ENCODE measurements at places on chromosomes 11 and 22. TPM values are rescaled to one million over a fixed set of nuclear protein-coding genes. Genes with fewer than 3 reads are reported as not detected.

DNA sequence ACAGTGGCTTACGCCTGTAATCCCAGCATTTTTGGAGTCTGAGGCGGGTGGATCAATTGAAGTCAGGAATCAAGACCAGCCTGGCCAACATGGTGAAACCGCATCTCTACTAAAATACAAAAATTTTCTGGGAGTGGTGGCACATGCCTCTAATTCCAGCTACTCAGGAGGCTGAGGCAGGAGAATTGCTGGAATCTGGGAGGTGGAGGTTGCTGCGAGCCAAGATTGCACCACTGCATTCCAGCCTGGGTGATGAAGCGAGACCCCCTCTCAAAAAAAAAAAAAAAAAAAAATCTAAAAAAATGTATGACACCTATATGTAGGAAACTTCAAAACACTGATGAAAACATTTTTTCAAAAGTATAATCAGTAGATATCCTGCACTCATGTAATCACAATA, 242.7 kb upstream of the CHORDC1 start:
- no peak for DNase-seq

GRCh38 chr11:109902764-109903433, 190.3 kb upstream of the ZC3H12C start:
- DNase-seq: no peak

CHRDL2 gene
- 3.6 TPM for total RNA-seq

GRCh38 chr22:30294066-30294465, 4.8 kb upstream of the CASTOR1 start:
- no peak for DNase-seq

WT1 gene
- 0.69 TPM for total RNA-seq

- no peak for DNase-seq
Observed at GRCh38 chr11:60280412-60280811, at the start of gene MS4A4A. Gene MS4A4A (plus strand): TSS chr11:60280666. CDS start chr11:60280676, 10 bp downstream.

DNA sequence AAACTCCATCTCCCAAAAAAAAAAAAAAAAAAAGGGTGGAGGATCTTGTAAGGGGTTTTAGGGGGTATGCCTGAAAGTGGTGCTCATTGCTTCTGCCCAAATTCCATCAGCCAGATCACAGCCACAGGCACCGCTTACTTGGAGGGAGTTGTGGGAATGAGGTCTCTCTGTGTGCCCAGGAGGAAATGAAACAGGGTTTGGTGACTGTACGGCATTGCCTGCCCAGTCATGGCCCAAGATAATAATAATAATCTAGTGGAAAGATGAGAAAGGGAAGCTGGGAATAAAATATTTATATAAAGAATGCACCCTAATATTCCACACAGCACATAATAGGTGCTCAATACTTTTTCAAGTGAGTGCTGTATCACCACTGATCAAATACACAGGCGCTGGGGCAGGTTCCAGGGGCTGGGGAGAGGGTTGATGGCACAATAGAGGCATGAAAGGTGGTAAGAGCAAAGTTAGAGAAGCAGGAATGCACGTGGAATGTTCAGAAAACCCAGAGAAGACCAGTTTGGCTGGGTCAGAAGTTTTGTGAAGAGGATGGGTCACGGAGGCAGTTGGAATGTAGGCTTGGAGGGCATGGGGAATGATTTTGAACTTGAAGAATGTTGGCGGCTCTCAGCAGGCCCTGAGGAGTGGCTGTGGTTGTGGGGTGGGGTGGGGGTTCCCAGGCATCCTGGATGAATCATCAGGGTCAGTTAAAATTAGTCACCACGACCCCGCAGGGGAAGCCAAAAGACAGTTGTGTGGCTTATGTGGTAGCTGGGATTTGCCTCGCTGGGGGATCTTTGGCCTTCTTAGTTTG, 12.5 kb upstream of the MB start:
- peak; percentile 38 for DNase-seq

- no peak for DNase-seq
Observed at GRCh38 chr11:118064956-118065355, 11.9 kb upstream of the TMPRSS4 start.

DNA sequence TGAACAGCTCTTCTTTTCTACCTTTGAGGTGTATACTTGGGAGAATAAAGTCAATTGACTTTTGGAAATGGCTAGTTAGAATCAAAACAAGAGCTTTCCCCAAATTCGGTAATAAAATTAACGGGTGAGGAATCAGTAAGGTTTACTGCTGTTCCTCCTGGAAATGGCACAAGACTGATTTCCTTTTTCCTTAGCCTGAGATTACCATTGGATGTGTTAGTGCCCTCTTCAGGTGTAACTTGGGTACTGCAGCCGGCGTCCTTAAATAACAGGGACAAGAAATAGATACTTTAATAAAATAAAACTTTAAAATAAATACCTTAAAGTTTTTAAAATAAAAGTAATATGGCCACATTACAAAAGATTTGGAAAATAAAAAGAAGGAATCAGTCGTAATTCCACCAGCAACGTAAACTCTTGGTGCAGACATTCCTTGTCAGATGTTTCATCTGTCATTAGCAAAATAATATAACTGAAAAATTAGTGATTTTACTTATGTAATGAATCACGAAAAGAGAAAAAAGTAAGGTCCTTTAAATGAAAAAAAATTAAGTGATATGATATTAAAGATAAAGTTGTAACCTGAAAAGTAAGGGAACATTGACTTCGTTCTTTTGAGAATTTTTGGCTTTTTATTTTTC, 29.7 kb downstream of the ZFTA start:
- DNase-seq: peak; percentile 73

P2RY2 gene
- not detected for total RNA-seq

DNA sequence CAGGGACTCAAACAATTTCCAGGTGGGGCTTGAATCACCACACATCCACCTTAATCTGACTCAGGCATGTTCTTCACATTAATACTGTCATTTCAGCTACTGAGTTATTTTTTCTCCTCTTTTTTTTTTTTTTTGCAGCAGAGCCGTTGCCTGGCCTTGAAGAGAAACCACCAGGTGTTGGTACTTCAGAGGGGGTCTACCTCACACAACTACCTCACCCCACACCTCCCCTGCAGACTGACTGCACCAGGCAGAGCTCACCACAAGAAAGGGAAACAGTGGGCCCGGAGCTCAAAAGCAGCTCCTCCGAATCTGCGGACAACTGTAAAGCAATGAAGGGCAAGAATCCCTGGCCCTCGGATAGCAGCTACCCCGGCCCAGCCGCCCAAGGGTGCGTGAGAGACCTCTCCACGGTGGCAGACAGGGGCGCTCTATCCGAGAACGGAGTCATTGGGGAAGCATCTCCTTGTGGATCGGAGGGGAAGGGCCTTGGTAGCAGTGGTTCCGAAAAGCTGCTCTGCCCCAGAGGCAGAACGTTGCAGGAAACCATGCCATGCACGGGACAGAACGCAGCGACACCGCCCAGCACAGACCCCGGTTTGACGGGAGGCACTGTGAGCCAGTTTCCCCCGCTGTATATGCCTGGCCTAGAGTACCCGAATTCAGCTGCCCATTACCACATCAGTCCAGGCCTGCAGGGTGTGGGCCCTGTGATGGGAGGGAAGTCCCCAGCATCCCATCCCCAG, 15.1 kb upstream of the SLC25A18 start:
- no peak for DNase-seq

DNA sequence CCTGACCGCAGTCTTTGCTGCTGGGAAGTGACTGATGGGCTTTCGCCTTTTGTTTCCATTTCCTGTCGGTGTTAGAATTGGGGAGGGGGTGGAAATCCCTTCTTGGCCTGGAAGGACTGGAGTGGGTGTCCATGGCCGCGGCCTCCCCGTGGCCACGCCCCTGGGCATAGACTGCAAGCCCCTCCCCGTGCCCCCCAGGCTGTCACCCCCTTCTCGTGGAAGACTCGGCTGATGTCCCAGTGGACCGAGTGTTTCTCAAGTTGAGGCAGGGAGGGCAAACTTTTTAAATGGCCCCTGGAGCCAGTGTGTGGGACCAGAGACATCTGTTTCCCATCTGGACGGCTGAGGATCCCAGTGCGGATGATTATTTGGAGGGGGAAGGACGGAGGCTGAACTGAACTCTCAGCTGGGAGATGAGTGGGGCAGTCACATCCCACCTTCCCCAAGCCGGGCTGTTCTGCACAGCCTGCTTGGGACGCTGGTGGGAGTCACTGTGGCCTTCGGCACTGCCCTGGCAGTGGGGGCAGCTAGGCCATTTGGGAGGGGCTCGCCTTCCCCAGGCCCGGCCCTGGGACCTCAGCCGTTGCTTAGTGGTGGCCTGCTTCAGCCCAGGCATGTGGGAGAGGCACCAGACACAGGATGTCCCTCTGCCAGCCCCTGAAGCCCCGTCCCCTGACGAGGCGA, 1.6 kb downstream of the CD81 start:
- DNase-seq: no peak

UBQLNL gene
- not detected for total RNA-seq

- no peak for DNase-seq
Observed at GRCh38 chr11:68773521-68774193, 22.3 kb upstream of the TESMIN start.

FGF3 gene
- not detected for total RNA-seq

DNA sequence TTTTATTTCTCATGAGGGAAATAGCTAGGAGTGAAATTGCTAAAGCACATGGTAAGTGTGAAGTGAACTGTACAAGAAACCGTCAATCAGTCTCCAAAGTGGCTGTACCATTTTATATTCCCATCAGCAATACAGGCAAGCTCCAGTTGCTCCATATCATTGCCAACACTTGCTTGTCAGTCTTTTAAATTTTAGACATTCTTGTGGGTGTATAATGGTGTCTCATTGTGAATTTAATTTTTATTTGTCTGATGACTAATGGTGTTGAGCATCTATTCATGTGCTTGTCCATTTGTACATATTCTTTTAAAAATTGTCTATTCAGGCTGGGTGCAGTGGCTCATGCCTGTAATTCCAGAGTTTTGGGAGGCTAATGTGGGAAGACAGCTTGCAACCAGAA, 34.1 kb upstream of the SMCO4 start:
- no peak for DNase-seq

FOSL1 gene
- 8.9 TPM for total RNA-seq

GRCh38 chr11:86047275-86047991, 21.5 kb downstream of the PICALM start:
- no peak for DNase-seq

GRCh38 chr22:35540595-35541253, at the start of gene RASD2:
Gene RASD2 (plus strand): TSS chr22:35540831. CDS start chr22:35546810, 5,979 bp downstream.
- DNase-seq: peak; percentile 33

TYR gene
- 1,340 TPM for total RNA-seq

ANGPTL5 gene
- not detected for total RNA-seq

DNA sequence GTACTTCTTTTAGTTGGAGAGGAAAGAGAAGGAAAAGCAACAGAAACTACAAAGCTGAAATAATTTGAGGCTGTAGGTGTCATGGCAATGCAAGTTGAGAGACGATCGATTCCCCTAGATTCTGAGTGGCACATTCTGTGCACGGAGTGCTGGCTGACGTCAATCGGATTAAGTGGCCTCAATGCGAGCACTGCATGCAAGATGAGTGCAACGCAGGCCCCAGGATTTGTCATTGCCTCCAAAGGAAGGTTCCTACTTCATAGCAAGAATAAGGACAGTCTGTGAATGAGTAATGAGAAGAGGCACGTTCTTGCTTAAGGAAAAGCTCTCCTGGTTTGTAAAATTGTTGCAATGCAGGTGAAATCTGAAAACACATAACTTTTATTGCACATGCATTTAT, 892.4 kb downstream of the KCNA4 start:
- no peak for DNase-seq

- DNase-seq: no peak
Observed at GRCh38 chr11:8930456-8931175, 2.1 kb downstream of the C11orf16 start.

- no peak for DNase-seq
Observed at GRCh38 chr11:45379162-45379863, 93.2 kb upstream of the SYT13 start.

DNA sequence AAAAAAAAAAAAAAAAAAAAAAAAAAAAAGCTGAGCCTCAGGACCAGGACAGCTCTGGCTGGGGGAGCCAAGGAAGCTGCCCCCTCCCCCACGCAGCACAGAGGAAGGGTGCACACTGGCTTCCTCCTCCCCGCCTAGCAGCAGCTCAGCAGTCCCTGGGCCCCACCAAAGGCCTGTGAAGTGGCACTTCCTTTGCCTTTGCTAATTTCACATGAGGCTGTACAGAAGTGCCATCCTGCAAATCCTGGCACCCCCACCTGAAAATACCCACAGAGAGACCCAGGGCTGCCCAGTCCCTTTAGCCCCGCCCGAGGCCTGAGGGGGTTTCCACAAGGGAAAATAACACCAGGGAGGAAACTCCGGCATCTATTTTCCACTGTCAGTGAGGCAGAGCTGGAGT, 3.9 kb downstream of the RHOG start:
- no peak for DNase-seq

GRCh38 chr11:114289779-114290178, 6.4 kb upstream of the NNMT start:
- no peak for DNase-seq

PCF11 gene
- total RNA-seq: 24.6 TPM

- no peak for DNase-seq
Observed at GRCh38 chr11:14774721-14775120, 117.3 kb downstream of the CYP2R1 start.

MMP10 gene
- total RNA-seq: not detected

GRCh38 chr11:74462009-74462408, 5.3 kb downstream of the KCNE3 start:
- DNase-seq: no peak

MRGPRX4 gene
- total RNA-seq: 0.29 TPM

DNA sequence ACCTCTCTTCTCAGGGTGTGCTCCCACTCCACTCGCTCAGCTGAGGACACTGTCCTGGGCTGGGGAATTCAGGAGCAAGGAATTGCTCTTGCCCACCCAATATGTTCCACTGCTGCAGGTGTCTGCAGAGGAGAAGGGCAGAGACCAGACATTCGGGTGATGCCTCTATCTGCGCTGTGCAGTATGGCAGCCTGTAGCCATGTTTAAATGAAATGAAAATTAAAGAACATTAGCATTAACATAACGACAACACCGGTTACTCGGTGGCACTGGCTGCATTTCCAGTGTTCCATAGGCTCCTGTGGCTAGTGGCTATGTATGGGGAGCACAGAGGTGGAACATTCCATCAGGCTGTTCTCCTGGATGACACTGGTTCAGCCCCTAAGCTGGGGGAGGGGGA, 104.4 kb downstream of the NECTIN1 start:
- no peak for DNase-seq

GRCh38 chr22:32531228-32531627, 56.6 kb downstream of the FBXO7 start:
- DNase-seq: no peak

ELMOD1 gene
- total RNA-seq: 0.77 TPM

ACTN3 gene
- not detected for total RNA-seq

GRCh38 chr11:69018924-69019323, 5.9 kb upstream of the MRGPRF start:
- no peak for DNase-seq

DNA sequence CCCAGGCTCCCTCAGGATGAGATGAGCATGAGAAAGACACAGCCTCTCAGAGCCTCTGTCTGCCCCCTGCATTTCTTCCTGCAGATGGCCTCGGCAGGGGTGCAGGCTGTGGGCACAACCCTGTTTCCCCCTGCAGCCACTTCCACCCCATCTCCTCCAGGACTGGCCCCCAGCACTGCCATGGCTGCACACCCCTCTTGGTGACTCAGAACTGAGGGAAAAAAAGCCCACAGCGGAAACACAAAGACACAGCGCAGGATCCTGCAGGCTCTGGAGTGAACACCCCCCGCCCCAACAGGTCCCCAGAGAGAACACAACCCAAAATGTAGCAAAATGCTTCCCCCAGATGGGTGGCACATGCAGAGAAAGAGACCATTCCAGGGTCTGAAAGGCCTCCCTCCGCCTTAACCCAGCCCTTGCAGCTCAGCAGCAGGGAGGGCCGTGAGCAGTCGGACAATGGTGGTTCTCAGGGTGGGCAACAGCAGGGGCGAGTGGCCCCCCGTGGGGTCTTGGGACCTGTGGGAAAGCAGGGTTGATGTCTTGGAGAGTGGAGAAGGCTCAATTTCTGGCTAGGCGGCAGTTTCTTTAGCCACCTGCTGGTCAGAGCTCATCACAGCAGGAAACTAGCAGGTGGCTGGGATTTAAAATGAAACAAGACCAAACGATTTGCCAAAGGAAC, 8.0 kb downstream of the TUBGCP6 start:
- DNase-seq: peak; percentile 40
